Mucosa of descending colon (tissue), 3 donors: ENCODE measurements at places on chromosomes 4 and X. TPM values are rescaled to one million over a fixed set of nuclear protein-coding genes. Genes with fewer than 3 reads are reported as not detected.

Gene PRDM8
- total RNA-seq: 2.9 TPM

Gene COL4A5
- total RNA-seq: 5.0 TPM

Gene XIAP
- total RNA-seq: 82.2 TPM

Gene TENM3
- total RNA-seq: 0.58 TPM

Gene ZXDB
- total RNA-seq: 8.7 TPM

Gene ARMCX1
- 44.0 TPM for total RNA-seq

DNA sequence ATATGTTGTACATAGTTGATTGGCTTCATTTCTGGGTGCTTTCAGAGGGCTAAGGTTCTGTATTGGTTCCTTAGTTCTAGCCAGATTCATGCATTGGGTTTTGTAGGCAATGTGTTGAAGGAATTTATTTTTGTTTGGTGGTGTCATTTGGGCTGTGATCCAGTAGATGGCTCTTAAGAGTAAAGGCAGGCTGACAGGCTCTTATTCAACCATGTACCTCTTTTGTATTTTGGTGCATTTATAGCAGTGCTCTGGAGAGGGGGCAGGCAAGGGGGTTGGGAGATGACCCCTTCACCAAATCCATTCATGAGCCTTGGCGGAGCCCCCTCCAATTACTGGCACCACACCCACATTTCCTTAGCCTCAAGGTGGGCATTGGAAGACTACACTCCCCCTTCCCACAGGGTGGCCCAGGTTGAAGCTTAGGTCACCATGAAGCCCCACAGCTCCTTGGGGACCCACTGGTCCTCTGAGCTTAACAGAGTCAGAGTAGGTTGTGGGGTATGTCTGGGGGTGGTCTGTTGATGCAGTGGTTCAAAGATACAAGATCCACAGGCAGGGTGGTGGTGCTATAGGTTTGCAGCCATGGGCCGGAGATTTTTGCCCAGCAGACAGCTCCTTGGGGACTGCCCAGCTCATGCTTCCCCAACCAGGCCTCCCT, 143.0 kb upstream of the GNPDA2 start:
- no peak for DNase-seq

DNA sequence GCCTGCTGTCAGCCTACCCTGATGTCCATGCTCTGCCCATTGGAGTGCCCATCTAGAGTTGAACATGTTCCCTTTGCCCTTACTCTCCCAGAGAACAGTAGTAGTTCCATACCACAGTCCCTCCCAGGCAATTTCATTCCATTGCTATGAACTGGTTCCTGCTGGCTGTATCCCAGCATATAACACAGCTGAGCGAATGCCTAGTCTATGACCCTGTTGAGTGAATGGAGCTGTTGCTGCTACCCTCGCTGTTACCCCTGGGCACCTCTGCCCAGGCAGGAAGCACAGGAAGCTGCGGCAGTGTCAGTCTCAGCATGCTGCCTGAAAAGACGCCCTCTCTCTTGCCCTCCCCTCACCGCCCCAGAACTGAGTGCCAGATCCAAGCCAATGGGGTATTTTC, 73.3 kb downstream of the SOX3 start:
- DNase-seq: no peak

- DNase-seq: no peak
These were observed 39.4 kb upstream of the IRF2 start for GRCh38 chr4:184513802-184514120.

- DNase-seq: no peak
These were observed 41.1 kb downstream of the IL13RA2 start for GRCh38 chrX:114976292-114976691.

DNA sequence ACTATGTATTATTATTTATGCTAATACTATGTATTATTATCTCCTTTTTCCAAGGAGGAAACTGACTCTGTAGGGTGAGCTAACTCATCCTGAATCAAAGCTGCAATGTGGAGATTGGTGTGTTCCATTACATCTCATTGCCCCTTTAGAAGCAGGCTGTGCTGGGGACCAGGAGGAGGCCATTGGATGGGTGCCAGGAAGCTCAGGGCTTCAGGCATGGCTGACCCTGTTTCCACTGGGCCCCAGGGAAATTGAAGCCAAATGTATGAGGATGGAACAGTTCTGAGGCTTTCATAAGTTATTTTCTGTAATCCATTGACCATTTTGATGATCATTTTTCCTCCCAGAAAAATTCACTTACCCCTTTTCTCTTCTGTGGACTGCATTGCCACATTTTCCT, 418.8 kb upstream of the ZFP42 start:
- DNase-seq: no peak

DNA sequence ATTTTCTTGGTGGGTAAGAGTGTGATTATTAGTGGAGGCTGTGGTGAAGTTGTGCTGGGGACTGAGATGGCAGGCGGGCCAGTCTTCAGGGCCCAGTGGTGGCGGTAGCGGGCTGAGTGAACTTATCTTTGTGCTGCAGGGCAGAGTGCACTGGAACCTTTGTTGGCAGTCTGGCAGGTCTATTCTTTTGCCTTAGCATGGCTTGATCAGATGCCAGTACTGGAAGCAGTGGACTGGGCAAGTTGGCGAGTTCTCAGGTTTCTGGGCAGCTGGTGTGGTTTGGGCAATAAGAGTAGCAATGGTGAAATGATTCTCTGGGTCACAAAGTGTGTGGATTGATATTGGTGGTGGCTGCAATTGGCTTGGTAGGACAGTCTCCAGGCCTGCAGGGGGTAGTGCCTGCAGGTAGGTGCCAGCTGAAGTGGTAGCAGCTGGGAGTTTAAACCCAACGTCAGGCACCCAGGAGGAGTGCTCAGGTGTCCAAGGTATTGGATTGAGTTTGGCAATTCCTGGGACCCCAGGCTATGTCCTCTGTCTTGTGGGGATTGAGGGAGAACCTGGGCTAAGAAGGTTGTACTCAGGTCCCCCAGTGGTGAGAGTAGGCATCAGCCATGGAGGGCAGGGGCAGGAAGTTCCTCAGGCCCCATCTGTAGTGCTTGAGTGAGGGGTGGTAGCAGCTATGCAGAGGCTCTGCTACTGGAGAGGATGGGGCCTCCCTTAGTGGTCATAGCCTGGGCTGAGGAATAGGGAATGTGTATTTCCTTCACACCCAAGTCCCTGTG, 34.9 kb upstream of the SLC25A14 start:
- no peak for DNase-seq

DNA sequence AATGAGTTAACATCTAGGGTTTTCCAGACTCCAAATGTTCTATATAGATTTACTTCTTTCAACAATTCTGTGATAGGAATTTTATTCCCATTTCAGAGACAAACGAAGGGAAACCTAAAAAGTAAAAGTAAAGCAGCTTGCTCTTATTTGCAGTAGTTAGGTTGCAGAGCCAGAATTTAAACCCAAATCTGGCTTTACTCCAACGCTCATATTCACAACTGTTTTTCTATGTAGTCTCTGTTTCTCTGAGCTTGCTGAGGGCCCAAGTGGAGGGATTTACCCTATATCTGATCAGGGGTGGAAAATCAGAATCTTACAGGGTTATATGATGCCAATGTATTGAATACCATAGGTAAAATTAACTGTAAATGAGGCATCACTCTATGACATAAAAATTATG, 599.1 kb upstream of the GRIA3 start:
- no peak for DNase-seq

DNA sequence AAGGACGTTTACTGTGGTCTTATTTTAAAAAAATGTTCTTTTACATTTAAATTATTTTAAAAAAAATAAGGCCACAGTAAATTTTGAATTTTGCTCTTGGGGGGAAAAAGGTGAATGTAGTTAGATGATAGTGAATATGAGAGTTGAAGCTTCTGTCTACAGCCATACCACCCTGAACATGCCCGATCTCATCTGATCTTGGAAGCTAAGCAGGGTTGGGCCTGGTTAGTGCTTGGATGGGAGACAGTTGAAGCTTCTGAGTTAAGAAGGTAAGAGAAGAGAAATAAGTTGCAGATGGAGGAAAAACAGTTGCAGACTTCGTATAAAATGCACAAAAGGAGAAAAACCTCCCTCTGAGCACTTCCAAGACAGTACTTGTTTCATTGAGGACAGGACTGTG, 115.6 kb upstream of the NR3C2 start:
- no peak for DNase-seq

DNA sequence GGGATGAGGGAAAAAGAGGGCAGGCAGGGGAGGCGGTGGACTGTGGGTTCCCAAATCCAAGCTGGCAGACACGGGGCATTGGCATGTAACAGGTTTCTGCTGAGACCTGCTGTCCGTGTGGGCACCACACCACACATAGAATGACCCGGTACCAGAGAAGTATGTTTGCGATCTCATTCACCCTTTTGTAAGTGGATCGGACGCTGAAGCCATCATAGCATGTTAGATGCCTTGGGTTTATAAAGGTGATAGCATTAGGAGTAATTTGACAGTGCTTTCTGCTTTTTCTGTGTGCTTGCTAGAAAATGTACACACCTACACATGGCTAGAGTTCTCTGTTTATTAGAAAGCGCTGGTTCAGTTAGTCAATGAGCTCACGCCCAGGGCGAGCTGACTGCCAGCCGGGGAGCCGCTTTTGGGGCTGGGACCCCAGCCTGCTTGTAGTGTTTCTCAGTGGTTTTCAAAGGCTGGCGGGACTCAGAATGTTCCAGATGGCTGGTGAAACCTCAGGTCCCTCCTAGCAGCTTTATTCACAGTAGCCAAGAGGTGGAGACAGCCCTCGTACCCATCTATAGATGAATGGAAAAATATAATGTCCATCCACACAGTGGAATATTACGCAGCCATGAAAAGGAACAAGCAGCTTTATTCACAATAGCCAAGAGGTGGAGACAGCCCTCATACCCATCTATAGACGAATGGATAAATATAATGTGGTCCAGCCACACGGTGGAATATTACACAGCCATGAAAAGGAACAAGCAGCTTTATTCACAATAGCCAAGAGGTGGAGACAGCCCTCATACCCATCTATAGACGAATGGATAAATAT, 579 bp downstream of the IL3RA start:
- no peak for DNase-seq

DNA sequence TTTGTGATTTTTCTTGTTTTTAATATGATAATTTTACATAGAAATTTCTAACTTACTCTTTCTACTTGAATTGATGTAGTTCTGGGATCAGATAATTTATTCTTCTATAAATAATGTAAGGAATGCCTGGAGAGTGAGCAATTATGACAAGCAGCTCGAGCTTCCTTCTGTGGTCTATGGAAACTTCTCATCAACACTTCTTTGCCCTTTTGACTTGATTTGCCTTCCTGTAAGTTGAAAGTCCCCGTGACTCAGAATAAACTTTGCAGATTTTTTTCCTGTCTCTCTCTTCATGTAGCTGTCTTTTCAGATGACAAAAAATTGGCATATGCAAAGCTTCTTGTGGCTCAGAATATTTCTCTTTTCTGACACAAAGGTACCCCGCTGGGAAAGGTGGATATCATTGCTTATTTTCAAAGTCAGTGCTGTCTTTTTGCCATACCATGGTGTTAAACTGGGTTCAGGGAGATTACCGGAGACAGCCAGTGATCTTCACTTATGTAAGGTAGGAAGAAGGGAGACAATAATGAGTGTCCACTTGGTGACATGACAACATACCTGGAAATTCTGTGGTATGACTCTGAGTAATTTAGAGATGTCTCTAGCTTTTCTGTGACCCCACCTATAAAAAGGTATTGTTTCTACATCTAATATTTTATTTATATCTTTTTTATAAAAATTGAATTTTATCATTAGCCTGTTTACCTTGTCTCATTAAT, 278.6 kb upstream of the GNPDA2 start:
- no peak for DNase-seq

GRCh38 chr4:114654592-114654991, 56.0 kb downstream of the UGT8 start:
- no peak for DNase-seq

GRCh38 chrX:69311936-69312670, 146.8 kb upstream of the PJA1 start:
- no peak for DNase-seq

DNA sequence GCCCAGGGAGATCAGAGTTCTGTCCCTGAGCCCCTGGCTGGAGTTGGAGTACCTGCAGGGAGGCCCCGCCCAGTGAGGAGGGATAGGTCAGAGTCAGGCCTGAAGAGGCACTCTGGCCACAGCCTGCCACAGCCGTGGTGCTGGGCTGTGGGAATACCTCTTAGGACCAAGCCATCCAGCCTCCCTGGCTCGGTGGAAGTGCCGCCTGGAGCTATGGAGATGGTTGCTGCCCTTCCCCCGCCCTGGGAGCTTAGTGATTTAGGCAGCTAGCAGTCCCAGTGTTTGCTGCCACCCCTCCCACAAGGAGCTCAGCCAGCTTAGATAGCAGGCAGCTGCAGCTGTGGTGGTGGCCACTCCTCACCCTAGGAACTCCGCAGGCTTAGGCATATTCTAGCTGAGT, 446.3 kb upstream of the GNPDA2 start:
- no peak for DNase-seq

- no peak for DNase-seq
These were observed 382.7 kb upstream of the GALNTL6 start for GRCh38 chr4:171430495-171430894.

- peak; percentile 21 for DNase-seq
These were observed 141.4 kb downstream of the PPP3CA start for GRCh38 chr4:101205916-101206315.

- no peak for DNase-seq
These were observed 31.2 kb upstream of the PPM1K start for GRCh38 chr4:88315460-88316017.

DNA sequence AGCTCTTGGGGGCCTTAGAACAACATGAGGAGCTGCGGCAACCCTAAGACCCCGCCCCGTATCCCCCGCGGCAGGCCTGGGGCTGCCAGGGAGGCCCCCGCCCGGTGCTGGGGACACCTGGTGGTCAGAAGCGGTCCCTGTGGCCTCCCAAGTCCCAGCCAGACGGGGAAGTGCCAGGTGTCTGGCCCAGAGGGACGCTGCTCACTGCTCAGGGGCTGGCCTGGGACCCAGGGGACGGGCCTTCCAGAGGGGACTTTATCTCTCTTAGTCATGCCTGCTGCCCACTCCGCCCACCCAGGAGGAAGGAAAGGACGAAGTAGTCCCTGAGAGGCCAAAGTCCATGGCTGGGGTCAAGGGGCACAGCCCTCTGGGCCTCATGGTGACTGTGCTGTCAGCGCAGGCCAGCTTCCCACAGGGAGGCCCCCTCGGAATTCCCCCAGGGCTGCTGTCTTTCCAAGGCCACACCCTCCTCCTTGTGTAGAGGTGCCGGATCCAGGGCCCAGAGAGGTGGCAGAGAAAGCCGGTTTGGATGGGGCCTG, 31.0 kb upstream of the HTRA3 start:
- no peak for DNase-seq

- peak; percentile 32 for DNase-seq
These were observed 2.6 kb upstream of the IL13RA1 start for GRCh38 chrX:118724775-118725174.

- no peak for DNase-seq
These were observed 51.6 kb downstream of the SPANXA2 start for GRCh38 chrX:141641138-141641537.
